ENCODE measurements at places on chromosomes 2 and 18. TPM values are rescaled to one million over a fixed set of nuclear protein-coding genes. Genes with fewer than 3 reads are reported as not detected.

GRCh38 chr2:216692636-216693413 is 2.5 kb downstream of the IGFBP5 start:
- peaks cover 71% of the 10 kb centered on the region for H3K4me1 ChIP-seq
- no peak for DNase-seq
- peak overlapping the region; percentile 67 for H3K27ac ChIP-seq
- H3K36me3 ChIP-seq: no peaks in the 10 kb centered on the region
- H3K27me3 ChIP-seq: peaks cover 22% of the 10 kb centered on the region

DNA sequence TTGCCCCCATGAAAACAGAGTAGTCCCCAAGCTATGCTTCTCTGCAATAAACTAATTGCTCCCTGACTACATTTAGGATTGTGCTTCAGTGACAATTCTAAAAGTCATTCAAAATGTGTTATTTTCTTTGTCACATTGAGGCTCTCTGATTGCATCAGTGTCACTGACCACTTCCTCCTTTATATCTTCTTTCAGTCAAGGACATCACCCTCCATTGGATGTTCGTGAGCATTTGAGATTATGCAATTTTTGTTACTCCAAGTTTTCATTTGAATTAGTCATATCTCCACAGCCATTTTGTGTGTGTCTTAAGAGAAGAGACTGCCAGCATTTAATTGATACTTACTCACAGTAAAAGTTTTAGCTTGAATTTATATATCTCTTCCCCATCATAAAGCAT is 780.8 kb upstream of the GCFC2 start:
- H3K4me1 ChIP-seq: no peaks in the 10 kb centered on the region
- no peaks in the 10 kb centered on the region for H3K27me3 ChIP-seq
- H3K4me3 ChIP-seq: no peak overlapping the region
- H3K27ac ChIP-seq: no peak overlapping the region

DNA sequence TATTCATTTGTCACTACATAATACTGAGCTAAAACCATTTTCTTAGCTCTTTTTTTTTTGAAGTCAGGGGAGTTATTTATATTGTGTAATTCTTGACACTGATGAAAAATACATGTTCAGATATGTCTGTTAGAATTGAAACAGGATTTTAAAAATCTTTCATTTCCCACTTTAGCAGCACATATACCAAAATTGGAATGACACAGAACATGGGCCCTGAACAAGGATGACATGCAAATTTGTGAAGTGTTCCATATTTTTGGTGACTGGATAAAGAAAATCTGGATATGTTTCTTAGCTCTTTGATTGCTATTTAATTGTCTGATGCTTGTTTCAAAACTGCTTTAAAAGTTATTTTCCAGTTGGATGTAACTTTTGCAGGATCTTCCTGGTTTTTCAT is 1963.9 kb upstream of the LRRTM1 start:
- H3K4me1 ChIP-seq: no peaks in the 10 kb centered on the region
- no peaks in the 10 kb centered on the region for H3K36me3 ChIP-seq
- H3K4me3 ChIP-seq: no peak overlapping the region
- H3K27me3 ChIP-seq: no peaks in the 10 kb centered on the region
- no peak overlapping the region for H3K27ac ChIP-seq

- H3K4me3 ChIP-seq: no peak overlapping the region
- peaks cover 12% of the 10 kb centered on the region for H3K27me3 ChIP-seq
- DNase-seq: no peak
These were observed 232.6 kb upstream of the SKOR2 start for GRCh38 chr18:47484068-47484467.

- DNase-seq: peak; percentile 30
- no peak overlapping the region for H3K4me3 ChIP-seq
- no peaks in the 10 kb centered on the region for H3K27me3 ChIP-seq
- peaks cover 12% of the 10 kb centered on the region for H3K4me1 ChIP-seq
These were observed 7.5 kb downstream of the ANKRD53 start for GRCh38 chr2:70985956-70986355.

DNA sequence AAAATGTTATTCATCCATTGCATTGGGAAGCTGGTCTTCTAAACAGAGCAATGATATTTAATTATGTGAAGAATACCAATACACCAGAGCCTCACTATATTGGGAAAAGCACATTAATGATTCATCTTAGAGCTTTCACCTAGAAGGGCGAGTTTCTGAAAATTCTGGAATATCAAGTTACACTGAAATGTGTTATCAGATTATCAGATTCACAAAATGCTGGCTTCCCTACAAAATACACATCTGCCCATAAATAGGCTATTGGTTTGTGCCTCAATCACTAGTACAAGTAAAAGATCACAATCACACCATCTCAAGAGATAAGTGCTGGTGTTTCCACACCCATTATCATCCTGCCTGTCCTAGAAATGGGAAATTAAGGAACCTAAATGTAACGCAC is 200.7 kb downstream of the TMEM163 start:
- H3K36me3 ChIP-seq: no peaks in the 10 kb centered on the region
- H3K4me1 ChIP-seq: no peaks in the 10 kb centered on the region
- no peaks in the 10 kb centered on the region for H3K27me3 ChIP-seq
- H3K27ac ChIP-seq: no peak overlapping the region
- H3K4me3 ChIP-seq: no peak overlapping the region

- H3K36me3 ChIP-seq: no peaks in the 10 kb centered on the region
- no peak for DNase-seq
- no peak overlapping the region for H3K4me3 ChIP-seq
These were observed 224.0 kb upstream of the SIX2 start for GRCh38 chr2:45233301-45233700.

- no peak overlapping the region for H3K27ac ChIP-seq
- H3K4me1 ChIP-seq: no peaks in the 10 kb centered on the region
- peaks cover 6% of the 10 kb centered on the region for H3K27me3 ChIP-seq
- H3K4me3 ChIP-seq: no peak overlapping the region
These were observed 178.8 kb upstream of the RAB6C start for GRCh38 chr2:129800686-129801085.

- no peaks in the 10 kb centered on the region for H3K27me3 ChIP-seq
- peaks cover 12% of the 10 kb centered on the region for H3K4me1 ChIP-seq
- no peak for DNase-seq
These were observed 80.8 kb upstream of the LPIN2 start for GRCh38 chr18:3093624-3094337.

- peak overlapping the region; percentile 48 for H3K27ac ChIP-seq
- no peaks in the 10 kb centered on the region for H3K36me3 ChIP-seq
- peaks cover 4% of the 10 kb centered on the region for H3K27me3 ChIP-seq
- peak overlapping the region; percentile 65 for H3K4me3 ChIP-seq
- peaks cover 9% of the 10 kb centered on the region for H3K4me1 ChIP-seq
These were observed 4.2 kb downstream of the IRS1 start for GRCh38 chr2:226795281-226796011.

- no peaks in the 10 kb centered on the region for H3K27me3 ChIP-seq
- H3K36me3 ChIP-seq: no peaks in the 10 kb centered on the region
- peaks cover 6% of the 10 kb centered on the region for H3K4me1 ChIP-seq
- no peak overlapping the region for H3K27ac ChIP-seq
These were observed 2.6 kb downstream of the CYB5A start for GRCh38 chr18:74289137-74289536.

GRCh38 chr18:70523792-70524182 is 234.9 kb downstream of the SOCS6 start:
- no peaks in the 10 kb centered on the region for H3K4me1 ChIP-seq
- no peaks in the 10 kb centered on the region for H3K27me3 ChIP-seq
- no peaks in the 10 kb centered on the region for H3K36me3 ChIP-seq
- DNase-seq: no peak
- no peak overlapping the region for H3K4me3 ChIP-seq

The ANKRD30BL gene
- total RNA-seq: not detected

The CPS1 gene
- 7.3 TPM for total RNA-seq

The MALL gene
- total RNA-seq: 14.2 TPM

The STEAP3 gene
- 2.0 TPM for total RNA-seq

The COL5A2 gene
- total RNA-seq: 19.7 TPM
